ENCODE measurements at places on chromosomes 2 and 18.

DNA sequence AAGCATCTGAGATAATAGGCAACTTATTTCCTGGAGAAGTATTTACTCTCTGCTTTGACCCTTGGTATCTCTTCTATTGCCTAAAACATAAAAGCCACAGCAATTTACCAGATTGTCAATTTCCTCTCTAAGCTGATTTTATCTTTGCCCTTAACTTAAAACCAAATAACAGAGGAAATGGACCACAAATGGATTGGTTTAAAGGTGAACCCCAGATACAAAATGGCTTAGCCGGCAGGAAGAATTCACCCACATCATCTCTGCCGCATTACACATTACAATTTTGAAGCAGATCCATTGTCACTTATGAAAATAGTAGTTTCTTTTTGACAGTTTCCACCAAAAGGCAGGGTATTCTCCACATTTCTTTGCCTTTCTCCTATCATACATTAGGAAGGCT, 585.8 kb upstream of the CHAC2 start:
- DNase-seq: no peak

- no peak for DNase-seq
Observed at GRCh38 chr2:180677930-180678624, 302.3 kb upstream of the UBE2E3 start.

- no peak for DNase-seq
Observed at GRCh38 chr18:46718501-46719341, 38.1 kb downstream of the ST8SIA5 start.

- DNase-seq: no peak
Observed at GRCh38 chr2:100731535-100731981, 88.4 kb upstream of the NPAS2 start.

DNA sequence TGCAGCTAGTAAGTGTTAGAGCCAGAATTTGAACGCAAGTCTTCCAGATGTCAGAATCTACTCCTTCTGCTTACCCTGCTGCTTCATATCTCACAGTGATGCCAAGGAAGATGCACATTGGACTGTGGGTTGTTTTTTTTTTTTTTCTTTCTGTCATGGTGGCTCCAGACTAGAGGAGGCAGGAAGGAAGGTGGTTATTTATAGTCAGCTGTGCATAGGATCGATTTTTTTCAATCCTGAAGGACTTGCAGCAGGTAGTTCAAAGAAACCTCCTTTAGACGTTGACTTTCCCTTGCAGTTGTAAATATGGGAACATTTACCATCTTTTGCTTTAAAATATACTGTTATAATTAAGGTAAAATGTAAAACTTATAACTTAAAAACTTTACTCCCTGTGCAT, 17.3 kb downstream of the NEDD4L start:
- no peak for DNase-seq

- DNase-seq: no peak
Observed at GRCh38 chr18:34767601-34768027, 57.5 kb downstream of the DTNA start.

- no peak for DNase-seq
Observed at GRCh38 chr2:13050764-13051163, 334.0 kb downstream of the TRIB2 start.

GRCh38 chr2:163407296-163407695, 328.5 kb downstream of the FIGN start:
- DNase-seq: no peak

GRCh38 chr2:87401726-87402345, 346.1 kb upstream of the PLGLB2 start:
- no peak for DNase-seq

DNA sequence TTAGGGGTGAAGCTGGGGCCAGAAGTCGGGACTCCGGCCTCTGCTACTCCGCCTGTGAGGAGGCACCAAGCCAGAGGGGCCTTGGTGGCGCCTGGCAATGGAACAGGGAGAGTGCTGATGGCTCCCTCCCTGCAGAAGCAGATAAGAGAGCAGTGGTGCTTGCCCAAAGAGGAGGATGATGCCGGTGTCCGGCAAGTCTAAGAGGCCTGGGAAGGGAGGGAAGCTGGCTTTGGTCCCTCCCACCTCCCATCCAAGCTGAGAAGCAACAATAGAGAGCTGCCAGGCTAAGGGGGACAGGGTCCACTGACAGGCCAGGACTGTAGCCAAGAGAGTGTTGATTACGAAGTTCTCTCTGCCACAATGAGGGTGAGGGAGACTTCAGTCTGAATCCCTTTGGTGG, 479.5 kb downstream of the TNS1 start:
- DNase-seq: no peak

DNA sequence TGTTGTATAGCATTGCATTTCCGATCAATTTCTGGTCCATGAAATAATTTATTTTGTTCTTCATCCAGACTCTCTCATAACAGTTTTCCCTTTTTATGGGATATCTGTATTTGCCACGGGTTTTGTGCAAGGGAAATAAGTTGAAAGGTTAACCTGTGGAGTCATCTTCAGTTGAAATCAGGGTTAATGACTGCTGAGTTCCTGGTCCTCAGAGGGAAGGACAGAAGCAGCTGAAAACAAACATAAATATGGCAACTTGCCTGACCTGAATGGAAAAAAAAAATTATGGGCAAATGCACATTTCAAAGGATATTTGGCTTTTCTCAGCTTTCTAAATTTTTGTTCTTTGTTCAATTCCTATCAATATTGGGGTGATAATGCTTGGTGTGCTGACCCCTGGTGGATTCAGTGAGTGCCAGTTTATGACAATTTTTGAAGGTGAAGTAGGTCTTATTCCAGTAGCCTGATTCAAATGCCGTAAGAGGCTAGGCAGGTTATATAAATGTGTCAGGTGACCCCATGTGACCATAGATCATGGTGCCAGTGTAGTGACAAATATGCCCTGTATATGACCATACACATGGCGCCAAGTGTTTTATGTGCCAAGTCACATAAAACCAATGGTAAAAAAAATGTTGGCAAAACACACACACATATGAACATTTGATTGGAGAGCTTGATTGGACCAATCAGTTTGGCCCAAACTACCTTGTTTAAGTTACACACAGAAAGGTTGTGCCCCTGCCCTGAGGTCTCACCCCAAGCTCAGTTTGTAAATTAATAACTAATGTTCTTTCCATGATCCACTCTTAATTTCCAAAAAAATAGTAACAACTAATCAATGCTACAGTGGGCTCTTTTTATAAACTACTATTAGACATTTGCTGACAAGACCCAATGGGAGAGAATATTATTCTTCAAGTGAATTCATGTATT, 47.6 kb upstream of the FAM124B start:
- DNase-seq: no peak

DNA sequence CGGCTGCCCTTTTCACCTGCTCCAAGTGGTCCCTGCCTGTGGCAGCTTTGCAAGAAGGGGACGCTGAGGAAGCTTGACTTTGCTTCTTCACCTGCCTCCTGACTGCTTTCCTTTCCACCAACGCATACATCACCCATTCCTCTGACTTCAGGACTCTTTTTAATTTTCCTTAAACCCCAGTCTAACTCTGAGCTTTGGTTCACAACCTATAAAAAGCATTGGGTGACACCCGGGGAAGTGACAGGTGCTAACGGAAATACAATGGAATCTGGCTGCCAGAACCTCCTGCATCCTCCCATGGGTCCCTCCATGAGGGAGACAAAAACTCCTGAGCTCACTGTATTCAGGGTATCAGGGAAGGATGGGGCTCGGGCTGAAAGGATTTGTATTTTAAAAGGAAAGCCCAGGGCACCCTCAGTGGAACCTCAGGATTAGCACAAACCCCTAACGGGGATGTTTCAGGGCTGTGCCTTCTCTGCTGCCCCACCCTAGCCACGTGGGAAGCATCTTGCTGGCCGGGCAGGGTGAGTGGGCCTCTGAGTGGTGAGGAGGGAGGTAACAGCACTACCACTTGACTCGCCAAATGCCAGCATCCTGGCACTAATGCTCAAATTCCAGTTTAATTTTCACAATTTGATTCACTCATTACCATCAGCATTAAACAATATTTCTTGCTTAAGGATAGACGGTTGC, 284.8 kb downstream of the CELF4 start:
- DNase-seq: no peak

GRCh38 chr2:148048475-148049221, 27.8 kb downstream of the MBD5 start:
- DNase-seq: no peak

DNA sequence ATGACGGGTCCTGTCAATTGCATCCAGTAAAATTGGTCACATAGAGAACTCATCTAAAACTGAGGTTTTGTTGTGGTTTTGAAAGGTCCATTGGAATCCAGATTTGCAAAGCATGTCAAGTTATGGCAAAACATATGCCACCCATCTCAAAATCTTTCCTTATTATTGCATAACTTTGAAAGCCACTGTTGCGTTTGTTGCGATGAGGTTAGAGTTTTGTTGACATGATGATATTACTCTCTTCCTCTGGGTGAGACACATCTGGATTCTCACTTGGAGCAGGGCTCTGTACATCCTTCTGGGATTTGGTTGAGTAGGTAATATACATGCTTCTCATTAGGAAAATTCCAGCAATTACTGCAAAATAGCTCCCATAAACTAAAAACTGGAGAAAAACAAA, 20.6 kb downstream of the SCYGR5 start:
- no peak for DNase-seq

DNA sequence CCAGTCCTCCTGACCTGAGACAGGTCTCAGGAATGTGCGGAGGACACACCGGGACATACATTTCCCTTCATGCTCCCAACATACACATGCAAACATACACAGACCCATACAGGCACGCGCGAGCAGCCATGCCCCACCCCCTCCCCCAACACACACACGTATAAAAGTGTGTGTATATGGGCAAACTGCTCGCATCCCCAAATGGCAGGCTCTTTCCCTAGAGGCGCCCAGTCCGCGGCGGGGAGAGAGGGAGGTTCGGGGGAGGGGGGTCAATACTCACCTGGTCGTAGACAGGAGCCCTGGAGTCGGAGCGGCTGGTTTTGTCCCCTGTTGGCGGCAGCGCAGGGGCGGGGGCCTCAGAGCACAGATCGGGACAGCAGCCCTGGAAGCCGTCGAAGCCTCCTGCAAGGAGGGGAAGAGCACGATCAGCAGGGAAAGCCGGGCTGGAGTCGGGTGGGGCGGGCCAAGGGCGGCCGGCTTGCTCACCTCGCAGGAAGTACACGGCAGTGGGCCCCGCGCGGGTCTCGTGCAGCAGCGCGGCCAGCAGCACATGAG, 682 bp downstream of the DUSP2 start:
- DNase-seq: no peak

GRCh38 chr2:231905026-231905425, 21.2 kb downstream of the NPPC start:
- DNase-seq: no peak

GRCh38 chr2:239368906-239369552, 31.8 kb downstream of the HDAC4 start:
- no peak for DNase-seq

DNA sequence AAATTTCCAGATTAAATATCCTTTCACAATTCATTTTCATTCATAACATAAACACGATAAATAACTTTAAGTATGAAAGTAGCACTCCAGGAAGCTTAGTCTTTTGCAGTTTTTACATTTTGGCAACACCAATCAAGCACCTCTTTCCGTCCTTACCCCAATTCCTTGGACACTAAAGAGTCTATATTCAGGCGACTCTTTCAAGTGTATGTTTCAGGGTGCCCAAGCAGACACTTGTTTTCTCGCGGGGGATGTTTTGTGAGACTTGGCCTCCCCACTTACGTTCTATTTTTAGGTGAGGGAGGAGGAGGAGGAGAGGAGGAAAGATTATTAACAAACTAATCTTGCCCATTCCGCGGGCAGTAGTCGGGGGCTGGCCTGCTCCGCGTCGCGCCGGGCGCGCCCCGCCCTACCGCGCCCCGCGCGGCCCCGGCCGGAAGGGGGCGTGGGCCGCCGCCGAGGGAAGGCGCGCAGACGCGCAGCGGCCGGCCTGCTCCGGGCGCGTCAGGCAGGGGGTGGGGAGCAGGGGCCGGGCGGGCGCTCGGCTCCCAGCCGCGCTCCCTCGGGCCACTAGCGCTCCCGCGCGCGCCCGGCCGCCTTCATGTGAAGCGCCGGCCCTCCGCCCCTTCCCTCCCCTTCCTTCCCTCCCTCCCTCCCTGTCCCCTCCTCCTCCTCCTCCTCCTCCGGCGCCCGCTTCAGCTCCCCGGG, at the start of gene ITPRID2:
TSS of gene ITPRID2 (plus strand) at position 473 of the 708 bp plus-strand sequence. CDS start 337 bp downstream, outside the sequence.
- DNase-seq: no peak

DNA sequence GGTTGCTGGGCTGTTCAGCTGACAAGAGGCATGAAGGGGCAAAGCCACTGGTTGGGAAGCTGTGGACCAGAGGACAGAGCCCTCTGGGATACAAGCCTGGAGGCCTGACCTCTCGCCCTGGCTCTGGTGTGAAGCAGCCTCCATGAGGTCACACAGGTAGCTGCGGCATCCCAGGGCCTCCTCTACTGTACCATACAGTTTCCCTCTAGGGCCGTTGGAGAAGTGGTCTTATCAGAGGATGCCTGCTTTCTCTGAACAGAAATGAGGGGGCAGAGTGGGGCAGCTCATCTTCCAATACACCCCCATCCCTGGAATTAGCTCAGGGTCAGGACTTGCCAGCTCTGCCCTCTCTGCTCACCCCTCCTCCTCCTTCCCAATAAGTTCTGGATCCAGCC, 135.1 kb upstream of the SMAD2 start:
- DNase-seq: no peak

DNA sequence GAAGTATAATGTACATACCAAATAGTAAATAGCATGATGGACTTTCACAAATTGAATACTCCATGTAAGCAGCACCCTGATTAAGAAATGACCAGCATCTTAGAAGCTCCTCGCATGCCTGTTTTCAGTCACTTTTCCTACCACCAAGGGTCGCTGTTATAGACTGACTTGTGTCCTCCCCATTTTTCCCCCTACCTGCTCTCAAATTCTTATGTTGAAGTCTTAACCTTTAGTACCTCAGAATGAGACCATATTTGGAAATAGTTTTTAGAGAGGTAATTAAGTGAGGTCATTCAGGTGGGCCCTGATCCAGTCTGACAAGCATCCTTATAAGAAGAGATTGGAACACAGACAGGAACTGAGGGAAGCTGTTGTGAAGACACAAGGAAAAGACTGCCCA, 125.9 kb downstream of the LYPD6 start:
- no peak for DNase-seq

GRCh38 chr18:24500217-24500616, 39.8 kb downstream of the HRH4 start:
- DNase-seq: no peak

DNA sequence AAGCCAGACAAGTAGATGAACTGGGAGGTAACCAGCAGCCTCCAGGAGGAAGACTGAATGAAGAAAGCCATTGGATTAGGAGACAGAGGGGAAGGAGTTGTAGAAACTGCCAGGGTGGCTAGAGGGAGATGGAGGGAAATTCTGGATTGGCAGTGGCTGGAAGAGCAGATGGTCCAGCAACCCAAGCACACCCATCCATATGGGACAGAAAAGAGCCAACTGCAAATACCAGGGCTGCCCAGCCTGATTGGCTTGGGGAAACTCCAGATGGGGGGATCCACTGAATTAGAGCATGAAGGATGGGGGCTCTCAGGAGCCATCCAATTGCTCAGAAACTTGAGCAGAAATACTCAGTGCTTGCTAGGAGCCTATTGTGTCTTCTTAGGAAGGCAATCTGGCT, 173.5 kb upstream of the EPB41L3 start:
- no peak for DNase-seq

DNA sequence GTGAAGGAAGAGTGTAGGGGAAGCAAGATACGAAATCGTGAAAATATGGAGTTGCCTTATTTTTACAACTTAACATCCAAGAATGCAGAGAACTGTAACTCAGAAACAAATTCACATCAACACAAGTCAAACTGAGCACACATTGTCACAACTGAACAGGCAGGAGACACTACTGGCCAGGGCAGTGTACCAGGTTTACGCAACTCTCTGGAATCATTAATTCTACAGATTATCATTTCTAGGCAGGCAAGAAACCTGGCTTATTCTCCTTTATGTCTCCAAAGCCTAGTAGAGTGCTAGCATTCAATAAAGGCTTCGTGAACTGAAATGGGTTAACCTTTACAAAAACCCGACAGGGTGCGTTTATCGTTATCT, 584 bp downstream of the COA5 start:
- DNase-seq: no peak
